ENCODE measurements at places on chromosomes 12 and 14.

- no peak for DNase-seq
Measured at GRCh38 chr12:81078469-81079196, 754 bp downstream of the ACSS3 start.

GRCh38 chr14:79833781-79834180 is 377.5 kb downstream of the DIO2 start:
- DNase-seq, result no peak

GRCh38 chr12:55693323-55694187 is 14.1 kb downstream of the ITGA7 start:
- DNase-seq, result no peak

DNA sequence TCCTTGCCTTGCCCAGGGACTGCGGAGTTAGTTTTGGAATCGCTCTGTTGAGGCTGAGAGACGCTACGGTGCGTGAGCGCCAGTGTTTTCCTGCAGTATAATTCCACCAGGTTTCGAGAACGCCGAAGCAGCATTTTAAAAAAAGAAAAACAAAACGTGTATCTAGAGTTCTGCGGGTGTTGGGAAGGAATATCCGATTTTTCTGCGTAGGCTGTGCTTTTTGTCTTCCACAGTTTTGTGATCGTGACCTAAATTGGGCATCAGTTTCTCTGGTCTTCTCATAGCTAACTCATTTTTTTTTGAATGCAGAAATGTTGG is 778 bp downstream of the DNM1L start:
- DNase-seq, result no peak

DNA sequence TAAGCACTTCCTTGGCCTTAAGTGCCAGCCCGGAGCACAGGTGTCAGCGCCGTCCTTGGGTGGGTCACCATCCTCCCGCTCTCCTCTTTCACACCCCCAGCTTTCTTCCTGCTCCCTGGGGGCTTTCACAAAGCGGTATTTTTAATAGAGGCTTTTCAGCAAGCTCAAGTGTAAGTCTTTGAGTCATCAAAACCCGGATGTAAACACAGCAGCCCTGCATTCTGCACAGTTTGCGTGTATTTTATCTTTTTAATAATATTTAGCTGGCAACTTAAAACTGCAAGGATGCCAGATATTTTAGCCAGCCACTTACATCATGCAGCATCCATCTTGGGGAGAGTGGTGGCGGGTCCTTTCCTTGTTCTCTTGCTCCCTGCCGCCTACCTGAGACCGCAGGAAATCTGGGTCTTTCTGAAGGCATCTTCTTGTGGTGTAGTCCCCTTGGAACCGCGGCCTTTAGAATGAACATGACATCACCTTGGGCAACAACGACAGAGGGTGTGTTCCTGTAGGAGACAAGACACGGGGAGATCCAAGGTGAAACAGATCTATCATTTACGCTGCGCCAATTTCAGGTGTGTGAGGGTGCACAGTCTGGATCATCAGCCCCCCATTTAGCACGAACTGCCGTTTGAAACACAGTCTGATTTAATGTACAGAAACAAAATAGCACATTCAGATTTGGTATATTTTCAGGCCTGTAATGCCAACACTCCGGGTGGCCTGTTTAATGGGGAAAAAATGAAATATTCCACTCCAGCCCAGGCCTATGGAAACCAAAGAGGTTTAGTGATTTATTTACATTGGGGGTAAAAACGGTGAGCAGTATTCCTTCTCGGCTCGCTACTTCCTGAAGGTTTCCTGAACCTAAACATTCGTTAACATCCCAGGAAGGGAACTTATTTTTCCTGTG is 12.5 kb upstream of the IRF2BPL start:
- peak; percentile 69 for DNase-seq
